Endothelial cell (in vitro differentiated cells): ENCODE measurements at places on chromosomes 6 and 20. TPM values are rescaled to one million over a fixed set of nuclear protein-coding genes. Genes with fewer than 3 reads are reported as not detected.

GRCh38 chr20:728256-728944, 39.9 kb downstream of the SLC52A3 start:
- peak; percentile 86 for DNase-seq
- H3K4me3 ChIP-seq: peak overlapping the region; percentile 6
- H3K4me1 ChIP-seq: no peaks in the 10 kb centered on the region
- no peaks in the 10 kb centered on the region for H3K36me3 ChIP-seq

DNA sequence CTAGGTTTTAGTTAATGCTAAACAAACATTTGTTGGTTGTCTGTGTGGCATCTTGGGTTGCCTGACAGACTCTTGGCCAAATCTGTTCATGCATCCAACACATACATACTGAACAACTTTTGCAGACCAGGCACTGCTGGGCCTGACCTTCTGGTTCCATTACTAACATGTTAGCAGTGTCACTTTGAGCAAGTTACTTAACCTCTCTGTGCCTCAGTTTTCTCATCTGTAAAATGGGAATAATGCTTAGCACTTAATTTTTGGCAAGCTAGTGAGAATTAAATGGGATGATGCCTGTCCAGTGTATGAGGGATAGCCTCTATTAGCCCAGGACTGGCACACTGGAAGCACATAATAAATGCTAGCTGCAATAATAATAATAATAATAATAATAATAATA, 169.9 kb downstream of the DHX35 start:
- H3K4me1 ChIP-seq: no peaks in the 10 kb centered on the region
- H3K4me3 ChIP-seq: no peak overlapping the region
- no peaks in the 10 kb centered on the region for H3K36me3 ChIP-seq
- H3K27me3 ChIP-seq: peaks cover 7% of the 10 kb centered on the region

GRCh38 chr6:112839525-112839961, 492.4 kb downstream of the RFPL4B start:
- no peak overlapping the region for H3K27ac ChIP-seq
- no peaks in the 10 kb centered on the region for H3K27me3 ChIP-seq
- DNase-seq: no peak
- no peaks in the 10 kb centered on the region for H3K36me3 ChIP-seq
- no peak overlapping the region for H3K4me3 ChIP-seq

Gene PAK5
- total RNA-seq: 0.10 TPM

DNA sequence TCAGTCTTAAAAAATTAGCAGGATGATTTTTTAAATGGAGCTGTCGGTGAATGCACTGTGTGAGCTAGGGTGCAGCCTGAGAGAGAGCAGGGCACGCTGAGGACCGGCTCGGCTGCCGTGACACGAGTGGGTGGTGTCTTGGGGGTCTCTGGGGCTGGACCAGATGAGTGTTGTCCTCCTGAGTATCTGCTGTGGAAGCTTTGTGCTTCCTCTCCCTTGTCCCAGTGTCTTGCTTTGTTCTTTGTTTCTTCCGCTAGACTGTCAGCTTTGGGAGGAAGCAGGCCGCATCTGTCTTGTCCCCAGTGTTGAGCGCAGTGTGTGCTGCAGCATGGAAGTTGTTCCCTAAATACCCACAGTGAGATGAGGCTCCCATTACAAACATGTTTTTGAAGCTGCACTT, 89.4 kb downstream of the RTN4IP1 start:
- H3K27ac ChIP-seq: no peak overlapping the region
- no peak overlapping the region for H3K4me3 ChIP-seq
- peaks cover 9% of the 10 kb centered on the region for H3K4me1 ChIP-seq

DNA sequence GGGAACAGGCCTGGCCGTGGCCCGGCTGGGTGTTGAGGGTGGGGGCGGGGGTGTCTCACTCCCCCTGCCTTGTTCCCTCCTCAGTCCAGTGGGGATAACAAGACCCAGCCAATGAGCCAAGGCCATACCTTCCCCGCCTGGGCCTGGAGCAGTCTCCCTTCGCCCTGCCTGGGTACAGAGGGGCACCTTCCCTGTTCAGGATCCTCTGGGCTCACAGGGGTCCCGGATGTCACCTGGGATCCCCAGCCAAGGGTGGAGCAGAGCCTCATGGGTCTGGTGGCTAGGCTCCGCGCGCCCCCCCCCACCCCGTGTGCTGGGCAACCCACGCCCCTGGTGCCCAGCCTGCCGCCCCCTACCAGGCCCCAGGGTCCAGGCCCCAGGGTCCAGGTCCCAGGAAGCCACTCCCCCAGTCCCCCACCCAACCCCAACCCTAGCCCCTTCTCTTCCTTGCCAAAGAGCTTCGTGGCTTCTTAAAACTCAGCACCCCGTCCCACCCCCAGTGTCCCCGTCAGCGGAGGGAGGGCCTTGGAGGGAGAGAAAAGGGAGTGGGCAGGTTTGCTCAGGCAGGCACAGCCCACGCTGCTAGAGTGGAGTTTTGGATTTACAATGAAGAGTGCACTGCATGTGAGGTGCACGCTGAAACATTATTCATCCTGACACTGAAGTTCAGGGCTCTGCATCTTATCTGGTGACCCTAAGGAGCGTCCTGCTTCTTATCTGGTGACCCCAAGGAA, 11.8 kb downstream of the HRH3 start:
- DNase-seq: no peak
- peaks cover 4% of the 10 kb centered on the region for H3K4me1 ChIP-seq
- no peak overlapping the region for H3K4me3 ChIP-seq
- H3K27ac ChIP-seq: no peak overlapping the region
- H3K36me3 ChIP-seq: peaks cover 3% of the 10 kb centered on the region
